ENCODE measurements at places on chromosomes 11 and 22.

DNA sequence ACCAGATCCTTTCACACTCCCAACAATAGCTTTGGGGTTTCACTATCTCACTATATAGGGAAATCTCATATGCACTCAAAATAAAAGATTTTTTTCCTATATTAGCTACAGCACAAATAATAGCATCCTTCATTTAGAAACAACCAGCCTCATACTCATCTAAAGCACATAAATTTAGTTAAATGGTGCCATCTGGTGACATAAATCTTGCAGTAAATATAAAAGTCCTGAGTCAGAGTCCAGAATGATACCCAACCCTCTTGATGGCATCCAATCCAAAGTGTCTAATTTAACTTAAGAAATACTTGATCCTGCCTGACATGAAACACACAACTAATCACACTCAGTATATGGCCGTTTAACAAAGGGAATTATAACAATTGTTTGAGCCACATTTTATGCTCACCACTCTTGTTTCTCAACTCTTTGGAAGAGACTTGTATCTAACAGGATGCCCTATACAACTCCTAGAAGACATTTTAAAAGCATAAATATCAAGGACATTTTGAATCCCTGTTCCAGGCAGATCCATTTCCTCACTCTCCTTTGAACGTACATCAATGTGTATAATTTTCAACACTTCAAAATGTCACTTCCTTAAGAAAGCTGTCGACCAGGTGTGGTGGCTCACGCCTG lies 36.2 kb downstream of the DLG2 start:
- no peak for DNase-seq

- peak; percentile 96 for DNase-seq
Observed at GRCh38 chr11:121688055-121688491, 235.3 kb upstream of the SORL1-AS1 start.

- DNase-seq: peak; percentile 75
Observed at GRCh38 chr11:92828556-92828955, 140.9 kb upstream of the MTNR1B start.

GRCh38 chr11:129992161-129992944 lies 10.3 kb downstream of the PRDM10 start:
- peak; percentile 78 for DNase-seq

- DNase-seq: no peak
Observed at GRCh38 chr11:131640320-131640719, 269.9 kb downstream of the NTM start.

GRCh38 chr11:112997857-112998466 lies 36.7 kb downstream of the NCAM1 start:
- no peak for DNase-seq

DNA sequence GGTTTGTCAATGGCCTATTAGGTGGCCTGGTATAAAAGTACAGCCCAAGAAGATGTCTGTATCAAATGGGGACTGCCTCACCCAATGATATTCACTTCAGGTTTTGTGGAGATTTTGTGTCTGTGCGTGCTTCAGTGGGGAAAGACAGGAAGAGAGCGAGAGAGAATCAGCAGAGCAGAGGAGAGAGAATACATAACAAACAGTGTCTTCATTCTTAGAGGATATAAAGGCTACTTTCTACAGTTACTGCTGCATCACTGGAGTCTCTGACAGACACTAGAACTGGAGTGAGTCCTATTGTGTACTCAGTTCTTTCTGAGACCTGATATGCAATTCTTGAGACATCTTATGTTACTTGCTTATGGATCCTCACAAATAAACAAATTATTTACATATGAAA lies 115.0 kb downstream of the CASP12 start:
- no peak for DNase-seq

- DNase-seq: peak; percentile 50
Observed at GRCh38 chr22:46935506-46936377, 173.3 kb downstream of the TBC1D22A start.

DNA sequence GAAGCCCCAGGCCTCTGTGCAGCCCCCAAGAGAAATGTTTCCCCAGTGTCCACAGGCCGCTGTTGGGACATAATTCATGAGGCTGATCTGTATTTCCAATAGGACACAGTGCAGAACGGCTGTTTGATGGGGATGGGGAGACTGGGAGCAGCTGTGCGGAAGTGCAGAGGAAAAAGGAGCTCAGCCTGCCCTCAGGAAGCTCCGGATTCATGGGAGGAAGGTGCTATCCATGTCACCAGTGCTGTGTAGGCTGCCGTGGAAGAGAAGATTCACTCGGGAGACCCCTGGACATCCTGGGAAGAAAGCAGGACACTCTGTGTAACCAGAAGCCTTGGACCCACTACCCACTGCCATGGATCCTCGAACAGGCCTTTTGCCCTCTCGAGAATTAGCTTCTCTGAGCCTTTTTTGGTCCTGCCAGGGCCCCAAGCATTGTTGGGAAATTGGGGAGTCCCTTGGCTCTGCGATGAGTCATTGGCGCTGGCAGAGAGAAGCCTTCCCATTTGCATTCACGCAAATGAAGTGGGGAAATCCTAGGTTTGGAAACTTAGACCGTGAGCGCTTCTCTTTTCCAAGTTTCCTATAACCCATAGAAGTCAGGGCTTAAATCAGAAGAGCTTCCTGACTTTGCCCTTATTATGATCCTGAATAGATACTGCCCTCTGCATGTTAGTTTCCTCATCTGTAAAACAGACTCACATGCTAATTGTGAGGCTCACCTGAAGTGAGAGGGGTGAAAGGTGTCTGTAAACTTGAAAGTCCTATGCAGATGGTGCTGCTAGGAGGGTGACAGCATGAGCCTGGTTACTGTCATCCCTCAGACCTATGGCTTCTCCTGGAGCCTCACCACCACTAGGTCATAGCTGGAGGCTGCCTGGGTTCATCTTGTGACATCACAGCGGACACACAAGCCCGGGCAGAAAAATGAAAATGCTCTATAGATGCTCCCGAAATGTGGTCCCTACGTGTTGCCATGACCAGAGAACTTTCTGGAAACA lies 229.2 kb upstream of the B3GAT1 start:
- DNase-seq: peak; percentile 24

DNA sequence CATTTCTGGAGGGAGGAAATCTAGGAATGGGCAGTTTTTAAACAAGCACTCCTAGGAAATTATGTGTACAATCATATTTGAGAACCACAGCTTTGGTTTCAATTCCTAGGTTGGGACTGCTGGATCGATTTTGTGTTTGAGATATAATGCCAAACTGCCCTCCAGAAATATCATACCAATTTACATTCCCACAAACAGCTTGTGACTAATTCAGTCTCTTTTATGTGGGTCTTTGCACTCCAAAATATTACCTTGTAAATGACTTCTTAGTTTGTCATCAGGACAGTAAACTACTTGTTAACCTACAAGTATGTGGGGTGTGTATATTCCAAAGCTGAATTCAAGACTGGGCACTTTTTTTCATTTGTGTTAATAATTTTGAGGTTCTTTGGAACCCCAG lies 9.8 kb upstream of the BARX2 start:
- DNase-seq: no peak

GRCh38 chr11:103110391-103110790 lies 1.2 kb downstream of the DYNC2H1 start:
- no peak for DNase-seq

- no peak for DNase-seq
Observed at GRCh38 chr22:48713272-48714205, 1114.1 kb downstream of the BRD1 start.

GRCh38 chr11:112274007-112274783 lies 13.5 kb upstream of the PLET1 start:
- DNase-seq: no peak
